ENCODE measurements at places on chromosomes 12 and 14.

- DNase-seq = peak; percentile 34
Observed at GRCh38 chr12:46342562-46343033, 30.0 kb downstream of the SLC38A2 start.

DNA sequence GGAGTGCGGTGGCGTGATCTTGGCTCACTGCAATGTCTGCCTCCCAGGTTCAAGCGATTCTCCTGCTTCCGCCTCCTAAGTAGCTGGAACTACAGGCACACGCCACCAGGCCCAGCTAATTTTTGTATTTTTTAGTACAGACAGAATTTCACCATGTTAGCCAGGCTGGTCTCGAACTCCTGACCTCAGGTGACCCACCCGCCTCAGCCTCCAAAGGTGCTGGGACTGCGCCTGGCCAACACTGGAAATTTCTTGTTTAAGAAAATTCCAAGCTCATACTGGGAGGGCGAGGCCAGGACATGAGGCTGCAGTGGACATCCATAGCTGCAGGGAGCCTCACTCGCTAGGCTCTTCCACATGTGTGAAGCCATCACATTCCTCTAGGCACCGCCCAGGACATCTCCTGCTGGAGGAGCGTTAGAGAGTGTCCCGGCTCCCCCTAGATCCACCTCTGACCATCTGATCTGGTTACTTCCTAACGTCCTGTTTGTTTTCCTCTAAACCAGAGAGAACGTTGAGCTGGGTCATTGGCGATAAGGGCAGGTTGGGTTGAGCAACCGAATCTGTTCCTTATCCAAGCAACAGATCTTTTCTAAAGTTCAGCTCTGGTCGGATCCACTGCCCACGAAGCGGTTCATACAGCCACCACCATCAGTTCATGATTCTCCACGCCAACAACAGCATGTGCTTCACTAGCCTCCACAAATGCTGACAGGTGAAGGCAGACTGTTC, 108.2 kb upstream of the MED13L start:
- no peak for DNase-seq

DNA sequence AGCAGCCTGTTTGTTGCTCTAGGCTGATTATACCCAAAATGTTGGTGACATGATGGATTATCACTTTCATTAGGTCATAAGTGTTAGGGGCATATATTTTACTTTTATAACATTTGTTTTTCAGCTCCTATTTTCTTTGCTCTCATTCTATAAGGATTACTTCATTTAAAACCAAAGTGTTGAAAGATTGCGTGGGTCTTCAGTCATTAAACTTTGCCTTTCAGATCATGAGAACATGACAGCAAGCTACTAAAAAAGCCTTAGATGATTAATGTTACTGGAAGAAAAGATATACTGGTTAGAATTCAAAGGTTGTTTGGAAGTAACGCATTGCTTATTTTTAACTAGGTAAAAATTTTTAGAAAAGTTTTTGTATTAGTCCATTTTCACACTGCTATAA, 156.8 kb downstream of the ERC1 start:
- DNase-seq = peak; percentile 10

DNA sequence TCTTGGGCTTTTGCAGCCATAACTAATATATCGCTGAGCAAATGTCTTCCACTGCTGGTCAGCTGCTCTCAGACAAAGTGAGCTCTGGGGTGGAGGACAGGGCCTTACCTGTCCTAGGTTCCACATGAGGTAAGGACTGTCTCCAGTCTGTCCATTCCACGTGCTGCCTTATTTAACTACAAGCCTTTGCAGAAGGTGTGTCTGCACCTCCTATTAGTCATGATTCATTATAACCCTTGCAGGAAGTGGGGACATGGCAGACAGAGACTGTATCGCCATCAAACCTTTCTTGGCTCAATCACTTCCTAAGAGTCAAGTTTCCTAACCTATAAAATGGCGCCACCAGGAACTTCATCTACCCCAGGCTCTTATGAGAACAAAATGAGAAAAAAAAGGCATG, 46.9 kb downstream of the SLC25A47 start:
- no peak for DNase-seq

DNA sequence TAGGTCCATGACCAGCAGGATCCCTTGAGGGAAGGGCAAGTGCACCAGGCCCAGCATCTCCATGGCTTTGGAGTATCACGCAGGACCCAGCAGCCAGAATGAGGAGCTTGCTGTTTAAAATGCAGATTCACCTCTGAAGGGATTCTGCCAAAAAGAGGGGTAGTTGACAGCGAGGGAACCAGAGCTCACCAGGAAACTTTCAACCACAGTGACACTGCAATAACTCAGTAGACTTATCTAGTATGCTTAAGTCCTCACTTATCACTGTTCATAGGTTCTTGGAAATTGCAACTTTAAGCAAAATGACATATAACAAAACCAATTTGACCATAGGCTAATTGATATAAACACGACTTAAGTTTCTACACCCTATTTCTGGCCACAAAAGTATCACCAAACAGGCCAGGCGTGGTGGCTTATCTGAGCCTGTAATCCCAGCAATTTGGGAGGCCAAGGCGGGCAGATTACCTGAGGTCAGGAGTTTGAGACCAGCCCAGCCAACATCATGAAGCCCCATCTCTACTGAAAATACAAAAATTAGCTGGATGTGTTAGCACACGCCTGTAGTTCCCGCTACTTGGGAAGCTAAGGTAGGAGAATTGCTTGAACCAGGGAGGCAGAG, 21.4 kb upstream of the CKAP4 start:
- DNase-seq = no peak

DNA sequence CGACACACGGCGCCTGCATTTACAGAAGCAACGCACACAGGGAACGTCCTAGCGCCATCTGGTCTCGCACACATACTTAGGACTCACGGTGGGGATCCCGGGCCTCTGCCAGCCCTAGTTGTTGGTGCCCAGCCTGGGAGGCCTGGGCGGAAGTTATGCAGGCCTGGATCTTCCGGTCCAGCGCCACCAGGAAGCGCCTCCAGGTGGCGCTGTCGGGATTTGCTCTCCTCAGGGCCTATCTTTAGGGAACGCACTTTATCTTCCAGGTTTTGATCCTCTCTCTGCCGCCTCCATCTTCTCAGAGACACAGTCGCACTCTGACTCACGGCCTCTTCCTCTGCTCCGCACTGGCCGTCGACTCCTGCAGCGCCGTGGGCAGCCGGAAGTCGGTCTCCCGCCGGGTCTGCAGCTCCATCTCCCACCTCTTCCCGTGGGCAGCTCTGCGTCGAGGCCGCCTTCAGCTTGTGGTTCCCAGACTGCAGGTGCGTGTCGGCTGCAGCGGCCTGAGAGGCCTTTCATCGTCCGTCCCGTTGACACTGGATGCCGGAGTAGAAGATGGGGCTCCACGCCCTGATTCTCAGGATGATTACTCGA, 760.4 kb downstream of the TMEM121 start:
- peak; percentile 29 for DNase-seq

GRCh38 chr12:121766290-121767039, 27.0 kb downstream of the RHOF start:
- no peak for DNase-seq

GRCh38 chr12:132277374-132277941, 51.9 kb downstream of the GALNT9 start:
- DNase-seq = no peak

DNA sequence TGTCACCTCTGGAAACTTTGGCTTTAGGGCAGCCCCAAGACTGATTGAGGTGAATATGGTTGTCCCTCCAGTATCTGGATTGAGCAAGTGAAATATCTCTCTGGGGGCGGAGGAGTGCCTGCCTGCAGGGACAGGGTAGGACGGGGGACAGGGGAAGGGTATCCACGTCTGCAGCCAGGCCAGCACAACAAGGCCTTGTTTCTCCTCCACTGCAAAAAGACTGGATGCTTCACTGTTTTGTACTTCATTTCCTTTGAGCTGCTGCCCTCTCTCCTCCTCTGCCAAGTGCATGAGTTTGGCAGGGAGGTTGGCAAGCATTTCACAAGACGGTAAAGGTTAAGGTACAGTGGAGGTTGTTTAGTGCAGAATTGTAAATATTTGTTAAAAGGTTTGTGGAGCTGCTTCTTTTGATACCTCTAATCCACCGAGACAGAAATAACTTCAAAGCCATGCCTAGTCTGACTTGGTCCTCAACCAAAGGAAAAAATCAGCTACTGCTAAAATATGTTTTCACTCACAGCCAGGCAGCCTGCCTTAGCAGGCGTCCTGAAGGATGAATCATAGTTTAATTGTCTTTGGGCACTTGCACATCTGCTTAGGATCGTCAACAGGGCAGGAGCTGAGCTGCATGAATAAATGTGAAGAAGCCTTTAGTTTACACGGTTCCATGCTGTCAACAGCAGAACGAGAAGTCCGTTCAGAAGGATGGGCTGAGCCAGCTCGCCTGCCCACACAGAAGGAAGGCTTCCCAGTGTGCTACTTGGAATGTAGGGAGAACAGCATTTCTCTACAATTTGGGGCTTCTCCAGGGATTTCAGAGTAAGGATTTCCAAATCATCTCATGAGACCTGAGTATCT, 269.7 kb downstream of the TTC6 start:
- no peak for DNase-seq

DNA sequence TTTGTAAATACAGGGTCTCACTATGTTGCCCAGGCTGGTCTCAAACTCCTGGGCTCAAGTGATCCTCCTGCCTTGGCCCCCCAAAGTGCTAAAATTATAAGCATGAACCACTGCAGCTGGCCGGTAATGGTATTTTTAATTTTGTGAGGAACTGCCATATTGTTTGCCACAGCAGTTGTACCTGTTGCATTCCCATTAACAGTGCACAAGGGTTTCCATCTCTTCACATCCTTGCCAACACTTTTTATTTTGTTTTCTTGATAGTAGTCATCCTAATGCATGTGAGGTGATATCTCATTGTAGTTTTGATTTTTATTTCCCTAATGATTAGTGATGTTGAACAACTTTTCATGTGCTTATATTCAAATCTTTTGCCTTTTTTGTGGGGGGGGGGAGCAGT, 13.5 kb downstream of the OR5AU1 start:
- DNase-seq = no peak
